Fibroblast of lung (primary cell): ENCODE measurements at places on chromosomes 13 and 19. TPM values are rescaled to one million over a fixed set of nuclear protein-coding genes. Genes with fewer than 3 reads are reported as not detected.

RFX1 gene
- 1.0 and 2.6 TPM in 2 replicates for total RNA-seq

- no peak overlapping the region for H3K4me3 ChIP-seq
- DNase-seq = no peak
- H3K4me1 ChIP-seq = peaks cover 9% of the 10 kb centered on the region
- no peaks in the 10 kb centered on the region for H3K27me3 ChIP-seq
Observed at GRCh38 chr19:55590617-55591016, 8.7 kb downstream of the FIZ1 start.

GRCh38 chr13:75395066-75395465 is 86.9 kb downstream of the TBC1D4 start:
- no peaks in the 10 kb centered on the region for H3K36me3 ChIP-seq
- H3K4me1 ChIP-seq = peaks cover 4% of the 10 kb centered on the region
- H3K4me3 ChIP-seq = no peak overlapping the region

- no peak for DNase-seq
- H3K27ac ChIP-seq = no peak overlapping the region
- H3K27me3 ChIP-seq = peaks cover 13% of the 10 kb centered on the region
- H3K4me1 ChIP-seq = peaks cover 2% of the 10 kb centered on the region
- no peaks in the 10 kb centered on the region for H3K36me3 ChIP-seq
Observed at GRCh38 chr19:30228835-30229524, 143.2 kb upstream of the ZNF536 start.

DNA sequence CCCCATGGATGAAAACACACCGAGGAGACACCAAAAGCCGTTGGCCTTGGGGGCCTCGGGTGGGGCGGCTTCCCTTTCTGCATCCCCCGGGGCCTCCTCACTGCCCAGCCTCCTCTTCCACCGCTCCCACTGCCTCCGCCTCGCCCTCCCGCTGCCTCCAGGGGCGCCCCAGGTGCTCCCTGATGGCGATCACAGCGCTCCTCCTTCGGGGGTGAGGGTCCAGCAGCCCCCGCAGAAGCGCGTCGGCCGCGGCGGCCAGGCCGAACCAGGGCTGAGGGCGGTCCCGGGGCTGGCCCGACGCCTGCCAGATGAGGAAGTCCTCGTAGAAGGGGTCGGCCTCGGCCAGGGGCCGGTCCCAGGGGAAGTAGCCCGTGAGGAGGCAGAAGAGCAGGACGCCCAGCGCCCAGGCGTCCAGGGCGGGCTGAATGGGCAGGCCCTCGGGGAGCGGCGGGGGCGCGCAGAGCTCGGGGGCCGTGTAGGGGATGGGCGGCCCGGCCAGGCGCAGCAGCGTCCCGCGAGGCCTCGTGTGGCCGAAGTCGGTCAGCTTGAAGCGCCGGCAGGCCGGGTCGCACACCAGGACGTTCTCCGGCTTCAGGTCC is 7.2 kb downstream of the SBK2 start:
- no peak overlapping the region for H3K27ac ChIP-seq
- H3K36me3 ChIP-seq = no peaks in the 10 kb centered on the region
- no peak overlapping the region for H3K4me3 ChIP-seq
- peaks cover 5% of the 10 kb centered on the region for H3K4me1 ChIP-seq
- DNase-seq = no peak
- H3K27me3 ChIP-seq = no peaks in the 10 kb centered on the region

DNA sequence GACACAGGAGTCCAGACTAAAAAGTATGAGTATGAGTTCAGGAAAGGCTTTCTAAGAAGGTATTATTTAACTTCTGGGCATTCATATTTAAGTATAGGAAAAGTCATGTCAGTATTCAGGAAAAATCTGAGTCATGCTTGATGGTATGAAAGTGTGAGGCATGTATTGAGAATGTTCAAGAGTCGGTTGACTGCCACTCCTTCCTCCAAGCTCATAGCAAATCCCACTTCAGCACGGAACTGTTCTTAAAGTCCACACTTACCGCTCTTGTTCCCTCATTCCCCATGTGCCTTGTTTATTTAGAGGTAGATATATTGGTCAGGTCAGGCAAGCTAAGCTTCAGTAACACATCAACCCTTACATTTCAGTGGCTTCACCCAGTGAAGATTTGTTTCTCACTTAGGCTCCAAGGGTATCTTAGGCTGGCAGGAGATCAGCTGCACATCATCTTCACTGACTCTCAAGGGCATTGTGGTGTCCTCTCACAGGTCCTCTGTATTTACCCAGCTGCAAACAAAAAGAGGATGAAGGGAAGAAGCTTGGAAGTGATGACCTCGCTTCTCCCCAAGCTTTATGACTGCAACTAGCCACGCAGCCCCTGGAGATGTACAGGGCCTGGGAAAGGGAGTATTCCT is 1189.2 kb downstream of the EFNB2 start:
- no peaks in the 10 kb centered on the region for H3K36me3 ChIP-seq
- H3K27me3 ChIP-seq = no peaks in the 10 kb centered on the region
- peaks cover 2% of the 10 kb centered on the region for H3K4me1 ChIP-seq

- peak overlapping the region; percentile 82 for H3K27ac ChIP-seq
- DNase-seq = peak; percentile 71
- peak overlapping the region; percentile 93 for H3K4me3 ChIP-seq
- no peaks in the 10 kb centered on the region for H3K36me3 ChIP-seq
Observed at GRCh38 chr13:32587011-32587810, 959 bp downstream of the PDS5B start.

DNA sequence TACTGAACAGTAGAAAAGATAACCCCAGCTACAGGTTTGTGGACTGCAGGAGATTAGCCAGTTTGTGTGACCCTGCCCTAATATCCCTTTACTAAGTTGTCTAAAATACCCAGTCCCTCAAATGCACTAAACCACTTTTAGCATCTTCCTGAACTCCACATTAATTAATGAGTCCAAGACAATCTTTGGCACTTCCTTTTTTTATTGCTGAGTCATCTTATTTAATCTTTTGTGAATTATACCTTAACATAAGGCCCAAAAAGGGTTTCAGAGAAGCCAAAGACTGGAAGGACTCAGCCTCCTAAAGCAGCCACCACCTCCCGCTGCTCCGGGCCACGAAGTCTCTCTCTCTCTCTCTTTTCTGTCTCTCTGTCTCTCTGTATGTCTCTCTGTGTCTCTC is 48.8 kb upstream of the PDCD5 start:
- H3K27me3 ChIP-seq = no peaks in the 10 kb centered on the region
- no peak for DNase-seq
- H3K27ac ChIP-seq = no peak overlapping the region
- no peaks in the 10 kb centered on the region for H3K4me1 ChIP-seq
- no peaks in the 10 kb centered on the region for H3K36me3 ChIP-seq

- H3K36me3 ChIP-seq = no peaks in the 10 kb centered on the region
- peaks cover 5% of the 10 kb centered on the region for H3K27me3 ChIP-seq
- no peak for DNase-seq
- no peak overlapping the region for H3K4me3 ChIP-seq
- no peak overlapping the region for H3K27ac ChIP-seq
Observed at GRCh38 chr13:45621950-45622349, 6.4 kb upstream of the ERICH6B start.

DNA sequence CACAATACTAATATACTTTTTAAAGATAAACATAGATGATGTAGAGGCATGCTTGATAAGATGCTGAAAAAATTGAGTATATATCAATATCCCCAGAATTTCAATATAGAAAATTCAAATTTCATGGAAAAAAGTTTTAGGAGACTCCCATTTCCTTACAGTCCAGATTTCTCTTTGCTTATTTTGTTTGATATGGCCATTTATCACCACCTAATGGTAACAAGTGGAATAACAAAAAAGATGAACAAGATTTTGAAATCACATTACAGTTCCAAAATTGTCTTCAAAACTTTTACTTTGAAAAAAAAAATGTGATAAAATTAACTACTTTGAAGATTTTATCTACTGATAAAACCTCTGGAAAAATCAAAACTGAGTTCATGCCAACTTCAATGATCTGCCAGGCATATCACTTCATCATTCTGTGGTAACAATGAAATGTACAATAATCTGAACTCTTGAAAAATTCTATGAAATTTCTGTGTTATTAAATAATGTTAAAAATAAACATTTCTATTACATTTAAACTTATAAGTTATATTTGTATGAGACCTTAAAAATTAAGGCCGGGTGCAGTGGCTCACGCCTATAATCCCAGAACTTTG is 17.5 kb downstream of the MIPEP start:
- H3K36me3 ChIP-seq = peaks cover 2% of the 10 kb centered on the region
- peaks cover 16% of the 10 kb centered on the region for H3K4me1 ChIP-seq
- no peaks in the 10 kb centered on the region for H3K27me3 ChIP-seq
- DNase-seq = peak; percentile 76
- no peak overlapping the region for H3K4me3 ChIP-seq

DNA sequence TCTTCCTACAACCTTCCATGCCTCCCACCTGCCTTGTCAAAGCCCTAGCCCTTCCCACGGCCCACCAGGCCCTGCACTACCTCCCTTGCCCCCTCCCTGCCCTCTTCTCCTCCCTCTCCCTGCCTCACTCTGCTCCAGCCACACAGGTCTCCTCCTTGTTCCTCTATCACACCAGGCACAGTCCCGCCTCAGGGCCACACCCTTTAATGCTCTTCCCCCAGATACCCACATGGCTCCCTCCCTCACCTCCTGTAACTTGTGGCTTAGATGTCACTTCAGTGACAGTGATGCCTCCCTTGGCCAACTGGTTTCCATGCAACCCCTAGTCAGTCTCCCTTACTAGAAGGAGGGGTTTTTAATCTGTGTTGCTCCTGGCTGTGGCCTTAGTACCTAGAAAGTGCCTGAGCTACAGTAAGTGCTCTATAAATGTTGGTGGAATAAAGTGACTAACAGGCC is 1.3 kb downstream of the SIRT6 start:
- no peaks in the 10 kb centered on the region for H3K27me3 ChIP-seq
- no peak for DNase-seq
- H3K36me3 ChIP-seq = no peaks in the 10 kb centered on the region

- no peaks in the 10 kb centered on the region for H3K27me3 ChIP-seq
- no peak overlapping the region for H3K27ac ChIP-seq
- DNase-seq = peak; percentile 17
- H3K36me3 ChIP-seq = no peaks in the 10 kb centered on the region
Observed at GRCh38 chr13:45142440-45143345, 22.4 kb downstream of the GTF2F2 start.

ZNF738 gene
- total RNA-seq = 2.1 and 3.8 TPM in 2 replicates

ZNF677 gene
- total RNA-seq = 15.7 and 25.3 TPM in 2 replicates

C19orf38 gene
- 1.0 and 1.3 TPM in 2 replicates for total RNA-seq

DNA sequence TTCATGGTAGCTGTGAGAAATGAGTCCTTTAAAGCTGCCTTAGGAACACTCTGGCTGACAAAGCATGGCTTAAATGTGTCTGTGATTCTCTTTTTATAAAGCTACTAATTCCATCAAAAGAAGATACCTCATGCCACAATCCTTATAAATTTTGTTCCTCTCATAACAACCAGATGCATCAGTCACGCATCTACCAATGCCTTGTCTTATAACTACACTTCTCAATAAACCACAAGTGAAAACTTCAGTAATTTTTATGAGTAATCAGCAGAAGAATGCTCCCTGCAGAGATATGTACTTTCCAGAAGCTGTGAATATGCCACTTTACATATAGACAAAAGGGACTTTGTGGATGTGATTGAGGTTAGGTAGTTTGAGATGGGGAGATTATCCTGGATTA is 147.8 kb downstream of the SUCLA2 start:
- H3K27ac ChIP-seq = no peak overlapping the region
- no peaks in the 10 kb centered on the region for H3K4me1 ChIP-seq
- DNase-seq = no peak
- H3K4me3 ChIP-seq = no peak overlapping the region

DNA sequence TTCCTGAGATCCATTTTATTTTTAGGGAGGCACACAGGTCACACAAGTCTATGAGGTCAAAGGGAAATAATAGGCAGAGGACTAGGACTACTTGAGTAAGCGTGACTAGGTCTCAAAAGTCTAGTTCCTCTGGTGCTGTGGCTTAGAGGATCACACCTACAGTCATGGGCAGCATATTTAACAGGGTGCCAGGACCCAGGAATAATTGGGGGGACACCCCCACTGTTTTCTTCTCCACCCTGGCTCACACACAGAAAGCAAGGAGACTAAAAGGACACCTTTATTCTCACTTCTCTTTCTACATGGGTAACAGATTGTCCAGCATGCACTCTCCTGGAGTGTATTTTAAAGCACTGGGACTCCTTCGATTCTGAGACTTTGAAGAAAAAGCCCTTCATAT is 26.2 kb downstream of the OXGR1 start:
- no peak overlapping the region for H3K4me3 ChIP-seq
- H3K36me3 ChIP-seq = no peaks in the 10 kb centered on the region
- no peak for DNase-seq

FCAR gene
- total RNA-seq = not detected in 2 replicates

GRCh38 chr13:72643311-72643989 is 84.0 kb downstream of the MZT1 start:
- no peak overlapping the region for H3K27ac ChIP-seq
- H3K27me3 ChIP-seq = no peaks in the 10 kb centered on the region
- no peak overlapping the region for H3K4me3 ChIP-seq
- no peaks in the 10 kb centered on the region for H3K36me3 ChIP-seq
- no peaks in the 10 kb centered on the region for H3K4me1 ChIP-seq
- DNase-seq = peak; percentile 64

- peak overlapping the region; percentile 98 for H3K27ac ChIP-seq
- H3K36me3 ChIP-seq = peaks cover 23% of the 10 kb centered on the region
- H3K4me3 ChIP-seq = peak overlapping the region; percentile 86
- H3K4me1 ChIP-seq = peaks cover 17% of the 10 kb centered on the region
- H3K27me3 ChIP-seq = no peaks in the 10 kb centered on the region
- DNase-seq = peak; percentile 39
Observed at GRCh38 chr19:2426611-2427428, 566 bp downstream of the TIMM13 start.

DNA sequence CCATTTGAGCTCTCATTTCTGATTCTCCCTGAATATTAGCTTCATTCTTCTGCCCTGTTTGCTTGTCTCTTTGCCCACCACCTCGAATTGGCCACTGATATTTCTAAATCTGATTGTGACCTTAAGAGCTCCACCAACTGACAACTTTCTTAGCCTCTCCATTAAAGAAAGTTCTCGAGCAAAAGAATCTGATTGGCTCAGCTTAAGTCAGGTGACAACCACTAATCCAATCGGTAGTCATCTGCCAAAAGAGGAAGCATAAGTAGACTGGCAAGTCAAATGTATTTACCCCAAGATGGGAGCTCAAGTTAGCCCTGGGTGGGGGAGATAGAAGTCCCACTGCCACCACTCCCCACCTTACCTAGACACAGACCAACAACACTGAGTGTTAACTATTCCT is 41.5 kb downstream of the NOTCH3 start:
- no peak for DNase-seq
- H3K36me3 ChIP-seq = peaks cover 4% of the 10 kb centered on the region
- no peak overlapping the region for H3K27ac ChIP-seq
- no peaks in the 10 kb centered on the region for H3K27me3 ChIP-seq
- no peak overlapping the region for H3K4me3 ChIP-seq

GRCh38 chr19:44050740-44051649 is 841 bp upstream of the ZNF223 start:
- H3K4me1 ChIP-seq = no peaks in the 10 kb centered on the region
- H3K27ac ChIP-seq = no peak overlapping the region
- peaks cover 2% of the 10 kb centered on the region for H3K27me3 ChIP-seq
- peaks cover 2% of the 10 kb centered on the region for H3K36me3 ChIP-seq

C1QTNF9 gene
- under 0.01 TPM in 1 of 2 replicates, not detected in the other for total RNA-seq

GRCh38 chr13:76813000-76813691 is 73.1 kb downstream of the KCTD12 start:
- peaks cover 10% of the 10 kb centered on the region for H3K4me1 ChIP-seq
- H3K36me3 ChIP-seq = no peaks in the 10 kb centered on the region
- no peak for DNase-seq
- no peak overlapping the region for H3K27ac ChIP-seq
